ENCODE measurements at places on chromosomes 11 and 22.

GRCh38 chr11:59857439-59858434 lies 8.6 kb downstream of the TCN1 start:
- DNase-seq = no peak

DNA sequence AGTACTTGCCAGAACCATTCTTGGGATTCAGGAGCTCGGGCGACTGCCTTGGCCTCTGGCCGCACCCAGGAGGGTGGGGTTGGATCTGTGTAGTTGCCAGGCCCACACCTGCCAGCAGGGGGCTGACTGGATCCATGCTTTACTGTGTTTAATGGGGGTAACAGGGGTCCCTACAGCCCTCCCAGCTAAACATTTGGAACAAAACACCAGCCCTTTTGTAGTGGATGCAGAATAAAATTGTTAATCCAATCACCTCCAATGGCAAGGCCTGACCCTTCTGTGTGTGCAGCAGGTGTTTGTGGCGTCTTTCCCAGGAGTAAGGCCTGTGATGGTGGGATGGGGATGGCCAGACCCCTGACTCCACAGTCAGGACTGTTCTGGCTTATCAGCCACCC lies 22.5 kb downstream of the SUN2 start:
- DNase-seq = peak; percentile 25

GRCh38 chr11:121656328-121657090 lies 203.7 kb upstream of the SORL1-AS1 start:
- no peak for DNase-seq

DNA sequence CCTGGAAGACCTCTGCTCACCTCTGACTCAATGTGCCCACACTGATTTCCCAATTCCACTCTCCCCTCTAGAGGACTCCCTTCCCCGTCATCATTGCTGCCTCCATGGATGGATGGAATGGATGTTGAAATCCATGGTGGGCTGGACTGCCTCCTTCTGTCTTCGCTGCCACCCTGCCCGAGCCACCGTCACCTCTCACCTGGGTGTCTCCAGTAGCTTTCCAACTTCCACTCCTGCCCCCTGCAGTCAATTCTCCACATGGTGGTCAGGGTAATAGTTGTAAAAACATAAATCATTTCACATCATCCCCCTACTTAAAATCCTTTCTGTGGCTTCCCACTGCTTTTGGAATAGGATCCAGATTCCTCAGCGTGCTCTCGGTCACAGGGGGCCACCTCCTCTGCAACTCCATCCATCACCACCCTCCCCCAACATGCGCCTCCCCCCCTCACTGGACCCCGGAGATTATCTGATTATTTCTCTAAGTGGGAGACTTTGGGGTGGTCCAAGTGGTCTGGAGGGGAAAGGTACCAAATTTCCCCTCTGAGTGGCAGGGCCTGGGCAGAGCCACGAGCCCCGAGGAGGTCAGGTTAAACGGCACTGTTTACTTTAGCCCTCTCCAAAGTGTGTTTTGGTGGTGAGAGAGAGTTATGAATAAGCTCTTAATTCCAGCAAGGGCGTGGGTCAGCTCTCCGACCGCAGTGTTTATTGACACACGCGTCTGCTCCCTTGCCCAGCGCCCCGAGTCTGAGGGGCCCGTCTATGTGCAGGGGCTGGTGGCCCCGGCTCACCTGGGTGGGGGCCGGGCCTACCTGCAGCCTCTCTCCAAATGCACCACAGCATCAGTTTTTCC lies 313.7 kb downstream of the MN1 start:
- DNase-seq = no peak

DNA sequence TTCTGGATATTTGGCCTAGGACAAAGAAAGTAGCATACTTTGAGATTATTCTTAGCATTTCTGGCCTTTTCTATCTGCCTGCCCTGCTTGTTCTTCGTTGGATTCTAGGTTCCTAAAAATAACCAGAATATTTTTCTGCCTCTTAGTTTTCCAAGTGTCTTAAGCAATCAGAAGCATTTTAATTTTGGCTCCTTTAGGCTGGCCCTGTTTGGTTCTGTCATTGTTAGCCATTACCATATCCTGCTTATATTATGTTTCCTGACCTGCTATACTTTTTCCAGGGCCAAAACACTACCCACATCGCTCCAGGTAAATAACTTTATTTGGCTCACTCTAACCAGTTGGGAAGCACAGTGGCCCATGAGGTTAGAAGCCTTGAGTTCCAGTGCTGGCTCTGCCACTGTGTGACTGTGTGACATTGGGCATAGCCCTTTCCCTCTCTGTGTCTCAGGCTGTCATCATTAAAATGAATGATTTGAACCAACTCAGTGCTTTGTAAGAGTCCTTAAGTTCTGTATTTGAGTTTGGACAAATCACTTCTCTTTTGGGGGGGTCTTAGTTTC lies 91.1 kb downstream of the STIM1 start:
- no peak for DNase-seq

GRCh38 chr22:26289611-26290101 lies 120.4 kb downstream of the SEZ6L start:
- DNase-seq = no peak

DNA sequence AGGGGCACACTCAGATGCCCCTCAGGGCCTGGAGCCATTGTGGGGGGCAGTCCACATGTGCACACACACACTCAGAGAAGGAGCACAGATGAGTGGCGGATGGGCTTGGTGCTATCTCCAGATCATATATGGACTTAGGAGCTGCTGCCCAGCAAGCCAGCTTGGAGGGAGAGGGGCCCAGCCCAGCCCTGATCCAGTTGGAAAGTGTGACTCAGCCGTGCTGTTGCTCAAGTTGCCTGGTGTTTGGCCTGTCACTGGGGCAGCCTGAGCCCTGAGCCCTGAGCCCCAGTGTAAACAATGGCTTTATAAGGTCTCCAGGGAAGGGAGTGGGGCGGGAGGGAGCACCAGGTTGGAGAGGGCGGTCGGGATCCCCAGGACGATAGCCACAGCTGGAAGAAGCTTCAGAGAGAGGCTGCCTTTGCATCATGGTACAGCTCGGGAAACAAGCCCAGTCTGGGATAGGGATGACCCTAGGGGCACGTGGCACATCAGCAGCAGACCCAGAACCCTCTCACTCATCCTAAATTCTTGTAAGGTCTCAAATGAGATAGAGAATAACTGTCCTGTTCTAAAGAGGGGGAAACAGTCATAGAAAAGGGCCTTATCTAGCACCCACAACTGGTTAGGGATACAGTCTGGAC lies 4.8 kb downstream of the SELENOM start:
- no peak for DNase-seq

GRCh38 chr11:65432100-65432650 lies 9.6 kb downstream of the NEAT1 start:
- no peak for DNase-seq

- no peak for DNase-seq
Measured at GRCh38 chr11:118699506-118700220, 20.2 kb upstream of the TREH start.

DNA sequence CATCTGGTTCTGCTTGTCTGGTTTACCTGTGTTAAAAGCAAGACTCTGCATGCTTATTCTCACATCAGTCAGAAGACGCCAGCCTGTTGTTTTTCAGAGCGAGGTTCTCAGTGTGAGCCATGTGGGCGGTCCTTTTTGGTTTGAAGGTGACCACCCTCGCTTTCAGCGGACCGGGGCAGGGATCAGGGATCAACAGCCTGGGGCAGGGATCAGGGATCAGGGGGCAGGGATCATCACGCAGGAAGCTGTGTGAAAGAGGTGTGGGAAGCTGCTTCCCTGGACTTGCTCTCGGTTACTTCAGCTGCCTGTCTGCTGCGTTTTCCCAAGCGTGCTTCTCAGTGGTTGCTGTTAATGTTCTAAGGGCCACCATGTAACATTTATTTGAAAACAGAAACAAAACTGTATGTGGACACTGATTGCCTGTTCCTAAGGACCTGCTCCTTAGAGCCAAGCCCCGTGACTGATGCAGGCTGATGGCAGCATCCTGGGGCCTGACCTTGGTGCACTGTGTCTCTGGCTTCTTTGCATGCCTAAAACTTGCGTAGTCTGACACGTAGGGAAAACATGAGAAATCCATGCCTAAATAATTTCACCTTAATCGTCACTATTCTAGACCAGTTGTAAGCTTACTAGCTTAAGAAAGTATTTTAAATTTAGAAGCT lies 146.9 kb downstream of the ATXN10 start:
- no peak for DNase-seq

- DNase-seq = no peak
Measured at GRCh38 chr11:77441426-77441825, 32.5 kb downstream of the PAK1 start.

GRCh38 chr11:88744140-88744539 lies 321.6 kb downstream of the GRM5 start:
- no peak for DNase-seq

GRCh38 chr22:41367039-41367679 lies 14.6 kb upstream of the TEF start:
- DNase-seq = peak; percentile 95

DNA sequence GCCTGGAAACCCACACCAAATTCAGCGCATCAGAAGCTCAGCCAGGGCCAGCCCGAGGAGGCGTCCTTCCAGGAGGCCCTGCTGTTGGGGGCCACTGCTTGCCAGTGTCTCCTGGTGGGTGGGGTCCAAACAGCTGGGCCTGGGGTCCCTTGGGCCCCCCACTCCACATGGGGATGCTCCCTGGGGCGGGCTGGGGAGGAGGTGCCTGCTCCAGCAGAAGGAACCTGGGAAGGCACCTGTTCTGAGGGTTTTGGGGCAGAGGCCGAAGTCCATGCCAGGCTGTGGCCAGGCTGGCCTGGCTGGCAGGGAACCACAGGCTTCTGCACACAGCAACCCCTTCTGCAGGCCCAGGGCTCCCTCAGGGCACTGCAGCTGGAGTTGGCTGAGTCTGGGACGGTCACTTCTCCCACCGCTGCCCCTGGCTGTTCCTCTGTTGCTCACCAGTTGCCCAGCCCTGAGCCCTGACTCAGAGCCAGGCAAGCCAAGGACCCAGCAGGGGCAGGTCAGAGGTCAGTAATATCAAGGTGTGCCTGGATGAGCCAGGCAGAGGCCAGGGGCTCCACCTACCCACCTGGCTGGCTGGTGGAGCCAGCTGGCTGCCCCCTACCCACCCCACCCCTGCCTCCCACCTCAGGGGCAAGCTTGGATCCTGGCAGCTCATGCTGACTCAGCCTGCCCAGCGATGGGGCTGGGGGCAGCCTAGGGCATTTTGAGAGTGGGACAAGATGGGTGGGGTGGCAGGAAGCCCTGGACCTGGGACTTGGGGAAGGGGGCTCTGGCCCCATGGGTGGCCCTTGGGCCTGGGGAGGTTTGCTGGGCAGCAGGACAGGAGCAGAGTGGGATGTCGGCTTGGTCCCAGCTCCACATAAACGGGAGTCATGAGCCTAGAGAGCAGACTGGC lies 12.0 kb upstream of the PHLDA2 start:
- no peak for DNase-seq

- peak; percentile 60 for DNase-seq
Measured at GRCh38 chr11:128235958-128236357, 351.4 kb downstream of the ETS1 start.

DNA sequence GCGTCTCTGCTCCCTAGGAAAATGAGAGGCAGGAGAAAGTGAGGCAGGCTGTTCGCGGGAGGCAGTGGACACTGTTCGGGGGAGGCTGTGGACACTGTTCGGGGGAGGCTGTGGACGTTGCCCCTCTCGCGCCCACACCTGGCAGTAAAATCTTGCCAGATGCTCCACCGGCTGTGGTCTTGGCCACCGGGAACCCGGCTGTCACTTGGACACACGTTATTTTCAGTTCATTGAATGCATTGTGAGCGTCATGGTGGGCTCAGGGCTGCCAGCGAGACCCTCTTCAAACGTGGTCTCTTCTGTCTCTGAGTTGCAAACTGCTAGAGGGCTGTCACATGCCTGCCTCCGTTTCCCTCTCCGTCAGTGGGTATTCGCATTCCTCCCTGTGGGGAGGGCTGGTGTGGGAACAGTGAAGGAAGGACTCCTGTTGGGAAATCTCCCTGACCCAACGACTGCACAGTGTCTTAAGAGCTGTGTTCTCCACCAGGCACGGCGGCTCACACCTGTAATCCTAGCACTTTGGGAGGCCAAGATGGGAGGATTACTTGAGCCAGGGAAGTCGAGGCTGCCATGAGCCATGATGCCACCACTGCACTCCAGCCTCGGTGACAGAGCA lies 1.4 kb downstream of the PRR5 start:
- DNase-seq = no peak

- DNase-seq = peak; percentile 88
Measured at GRCh38 chr11:20488352-20488751, 100.8 kb downstream of the PRMT3 start.

DNA sequence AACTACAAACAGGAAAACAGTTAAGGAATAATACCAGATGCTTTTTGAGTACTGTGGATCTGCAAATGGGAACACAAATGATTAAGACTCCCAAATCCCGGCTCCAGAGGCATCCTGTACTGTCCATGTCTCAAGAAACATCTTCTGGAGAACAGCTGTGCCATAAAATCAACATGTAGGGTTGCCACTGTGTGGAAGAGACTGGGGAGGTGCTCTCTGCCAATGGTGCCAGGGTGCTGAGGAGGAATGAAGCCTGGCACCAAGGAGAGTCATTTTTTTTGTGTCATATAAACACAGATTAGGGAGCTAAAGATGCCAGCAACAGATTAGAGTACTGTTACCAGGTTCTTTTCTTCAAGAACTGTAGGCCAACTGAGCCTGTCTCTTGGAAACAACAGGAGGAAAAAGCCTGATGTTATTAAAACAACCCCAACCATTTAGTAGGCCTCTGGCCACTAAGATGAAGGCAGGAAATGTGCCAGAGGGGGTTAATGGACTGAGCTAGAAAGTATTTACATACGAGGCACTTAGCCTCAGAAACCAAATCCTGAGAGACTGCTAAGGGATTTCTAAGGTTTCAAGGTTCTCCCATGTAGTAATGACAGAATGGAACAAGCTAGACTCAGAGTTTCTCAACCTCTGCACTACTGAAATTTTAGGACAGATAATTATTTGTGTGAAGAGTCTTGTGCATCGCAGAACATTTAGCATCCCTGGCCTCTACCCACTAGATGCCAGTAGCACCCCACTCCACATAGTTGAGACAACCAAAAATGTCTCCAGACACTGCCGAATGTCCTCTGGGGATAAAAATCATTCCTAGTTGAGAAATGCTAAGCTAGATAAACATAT lies 54.6 kb upstream of the CHRM4 start:
- DNase-seq = no peak

- no peak for DNase-seq
Measured at GRCh38 chr11:126456783-126457542, 101.5 kb downstream of the ST3GAL4 start.

DNA sequence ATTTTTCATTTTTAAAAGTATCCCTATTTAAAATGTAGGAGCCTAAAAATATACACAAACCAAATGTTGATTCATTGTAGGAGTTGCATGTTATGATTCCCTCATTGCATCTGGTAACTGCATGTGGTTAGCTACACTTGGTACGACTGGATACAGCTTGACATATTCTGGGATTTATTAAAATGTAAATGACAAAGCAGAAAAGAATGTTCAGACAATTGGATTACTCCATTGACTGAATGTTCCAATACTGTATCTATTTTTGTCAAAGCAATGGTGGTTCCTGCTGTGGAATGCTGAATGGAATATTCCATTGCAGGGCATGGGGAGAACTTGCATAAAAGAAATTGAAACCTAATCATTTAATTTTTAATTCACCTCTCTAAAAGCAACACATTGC lies 30.8 kb downstream of the BLID start:
- no peak for DNase-seq

GRCh38 chr22:48700180-48700565 lies 1127.5 kb downstream of the BRD1 start:
- no peak for DNase-seq

GRCh38 chr11:125211191-125211947 lies 46.8 kb downstream of the PKNOX2 start:
- DNase-seq = no peak

GRCh38 chr11:27699926-27700350 lies 317 bp downstream of the BDNF start:
- no peak for DNase-seq

GRCh38 chr11:62324731-62325556 lies 12.3 kb upstream of the ASRGL1 start:
- no peak for DNase-seq

GRCh38 chr11:120208001-120208441 lies 2.8 kb upstream of the OAF start:
- DNase-seq = no peak

Measured in NCI-H1105 (cell line).